ENCODE measurements at places on chromosomes 11 and 22.

DNA sequence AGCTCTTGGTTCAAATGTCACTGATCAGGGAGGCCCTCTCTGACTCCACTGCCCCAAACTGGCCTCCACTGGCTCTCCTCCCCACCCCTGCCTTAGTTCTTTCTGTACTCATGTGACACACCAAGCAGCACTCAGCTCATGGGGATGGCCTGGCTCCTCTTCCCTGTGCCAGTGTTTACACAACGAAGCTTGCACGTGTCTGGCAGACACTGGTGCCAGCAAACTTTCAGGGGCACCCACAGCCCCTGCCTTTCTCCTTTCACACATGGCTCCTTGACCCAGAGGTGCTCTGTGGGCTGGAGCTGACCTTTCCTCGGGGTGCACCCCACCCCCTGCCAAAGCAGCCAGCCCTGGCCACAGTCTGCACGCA, 37.6 kb upstream of the PARVG start:
- no peak for DNase-seq

DNA sequence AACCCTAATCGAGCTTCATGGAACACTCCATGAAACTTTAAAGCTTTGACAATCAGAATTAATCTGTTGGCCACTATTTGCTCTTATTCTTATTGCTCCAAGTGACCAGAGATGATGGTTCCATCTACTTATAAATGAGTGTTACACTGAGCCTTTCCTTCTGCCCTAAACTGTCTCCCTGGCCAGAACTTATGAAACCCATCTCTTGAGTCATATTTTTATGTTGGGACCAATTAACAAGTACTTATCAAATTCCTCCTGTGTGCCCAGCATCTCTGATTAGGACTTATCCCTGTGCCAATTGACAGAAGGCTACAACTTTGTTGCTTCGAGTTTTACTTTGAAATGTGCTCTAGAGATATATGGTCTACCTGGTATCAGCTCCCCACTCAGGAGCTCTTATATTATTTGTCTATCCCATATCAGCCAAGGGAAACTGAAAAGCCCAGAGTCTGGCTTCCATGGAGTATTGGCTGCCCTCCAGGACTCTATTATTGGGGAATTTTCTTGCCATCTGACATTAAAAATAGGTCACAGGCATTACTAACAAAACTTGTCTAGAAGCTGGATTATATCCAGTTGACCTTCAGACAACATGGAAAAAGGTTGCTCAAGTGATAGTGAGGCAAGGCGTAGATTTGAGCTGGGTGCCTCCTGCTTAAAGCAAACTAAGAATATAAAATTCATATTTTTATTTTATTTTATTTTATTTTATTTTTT, 8.8 kb downstream of the KREMEN1 start:
- DNase-seq, result no peak

DNA sequence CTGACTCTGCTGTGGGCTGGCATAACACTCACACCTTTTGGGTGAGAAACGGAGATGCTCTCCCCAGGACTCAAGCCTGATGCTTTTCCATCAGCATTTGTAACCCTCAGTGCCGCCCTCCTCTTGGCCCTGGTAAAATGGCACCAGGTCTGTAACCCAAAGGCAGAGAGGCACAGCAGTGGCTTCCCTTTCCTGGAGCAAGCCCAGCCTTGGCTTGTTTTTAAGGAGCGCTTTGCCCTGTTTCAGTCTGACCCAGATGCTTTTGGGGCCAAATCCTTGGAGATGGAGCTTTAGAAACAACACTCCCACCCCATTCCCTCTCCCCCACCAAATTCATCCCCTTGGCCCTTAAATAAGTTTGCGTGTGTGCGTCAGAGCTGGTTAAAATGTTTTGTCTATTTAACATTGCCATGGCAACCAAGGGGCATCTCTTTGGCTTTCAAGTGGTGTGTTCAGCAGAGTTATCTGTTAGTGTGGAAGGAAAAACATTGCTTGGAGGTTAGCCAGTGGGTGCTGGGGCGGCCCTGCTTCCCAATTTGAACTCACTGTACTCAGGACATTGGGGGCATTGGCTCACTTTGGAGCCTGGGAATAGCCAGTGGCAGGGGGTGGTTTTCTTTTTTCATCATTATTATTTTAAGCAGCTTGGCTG, 134.1 kb downstream of the NAV2 start:
- no peak for DNase-seq

GRCh38 chr11:106389101-106389500, 311.6 kb downstream of the AASDHPPT start:
- no peak for DNase-seq

DNA sequence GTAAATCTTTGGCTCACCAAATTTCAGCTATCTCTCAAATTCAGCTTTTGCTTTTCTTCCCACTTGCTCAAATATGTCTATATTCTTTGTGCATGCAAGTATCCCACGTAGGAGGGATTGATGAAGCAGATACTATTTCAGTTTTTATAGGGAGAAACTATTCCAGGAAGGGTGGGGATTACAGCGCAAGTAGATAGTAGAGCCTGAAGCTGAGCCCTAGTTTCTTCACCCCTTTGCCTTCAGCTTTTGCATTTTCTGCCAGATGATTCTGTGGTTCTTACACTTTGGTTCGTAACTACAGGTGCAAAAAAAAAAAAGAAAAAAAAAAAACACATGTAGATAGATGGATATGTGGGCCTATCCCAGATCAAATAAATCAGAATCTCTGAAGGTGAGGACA, 3.1 kb upstream of the ACP2 start:
- DNase-seq, result no peak

GRCh38 chr22:32127904-32128303, 31.2 kb downstream of the C22orf42 start:
- DNase-seq, result no peak

DNA sequence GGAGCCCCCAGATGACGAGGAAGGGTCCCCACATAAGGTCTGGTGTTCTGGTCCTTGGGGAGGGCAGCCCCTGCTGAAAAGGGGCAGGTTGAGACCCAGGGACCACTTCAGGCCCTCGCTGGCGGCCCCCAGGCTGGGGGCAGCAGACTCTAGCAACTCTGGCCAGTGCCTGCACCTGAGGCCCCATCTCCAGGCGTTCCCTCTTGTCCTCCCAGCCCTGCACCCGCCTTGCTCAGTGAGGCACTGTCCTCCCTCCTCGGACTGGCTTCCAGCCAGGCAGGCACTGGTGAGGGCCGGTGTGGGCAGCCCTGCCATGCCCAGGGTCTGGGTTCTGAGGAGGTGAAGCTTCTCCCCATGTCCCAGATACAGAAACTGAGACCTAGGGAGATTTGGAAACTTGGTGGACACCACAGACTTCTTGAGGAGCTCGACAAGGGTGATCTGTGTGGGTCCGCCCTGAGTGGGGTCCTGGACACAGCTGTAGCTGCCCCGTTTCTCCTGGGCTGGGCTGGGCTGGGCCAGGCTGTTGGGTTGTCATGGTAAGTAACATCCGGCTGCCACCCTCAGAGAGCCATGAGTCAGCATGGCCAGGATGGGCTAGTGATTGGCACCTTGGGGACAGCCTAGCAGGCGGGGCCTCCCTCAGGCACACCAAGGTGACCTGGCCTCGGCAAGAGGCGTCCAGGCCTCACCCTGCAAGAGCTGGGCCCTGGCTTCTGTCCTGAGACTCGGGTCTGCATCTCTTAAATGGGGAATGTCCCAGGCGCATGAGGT, 11.1 kb upstream of the PHLDA2 start:
- no peak for DNase-seq

GRCh38 chr11:17421781-17422180, 33.3 kb upstream of the KCNJ11 start:
- DNase-seq, result no peak

- peak; percentile 50 for DNase-seq
Observed at GRCh38 chr11:64037027-64037634, 1.4 kb downstream of the FLRT1 start.

- no peak for DNase-seq
Observed at GRCh38 chr11:95443386-95443785, 212.4 kb upstream of the SESN3 start.

DNA sequence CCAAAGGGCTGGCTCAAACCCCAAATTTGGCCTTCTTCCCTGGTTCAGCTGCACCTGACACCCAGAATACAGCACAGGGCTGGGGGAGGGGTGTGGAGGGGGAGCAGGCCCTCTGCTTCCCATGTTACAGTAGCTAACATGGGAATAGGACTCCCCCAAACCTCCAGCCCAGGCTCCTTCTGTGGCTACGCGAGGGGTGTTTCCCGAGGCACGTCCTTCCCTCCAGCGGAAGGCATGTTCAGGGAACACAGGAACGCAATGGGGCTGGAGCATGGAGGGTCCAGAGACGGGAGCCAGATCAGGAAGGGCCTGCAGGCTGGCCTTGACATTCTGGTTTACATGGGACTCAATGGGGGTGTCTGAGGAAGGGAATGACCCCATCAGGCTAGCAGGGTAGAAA, 11.8 kb upstream of the IGLL1 start:
- no peak for DNase-seq

- no peak for DNase-seq
Observed at GRCh38 chr11:10540546-10540914, 457 bp downstream of the RNF141 start.

DNA sequence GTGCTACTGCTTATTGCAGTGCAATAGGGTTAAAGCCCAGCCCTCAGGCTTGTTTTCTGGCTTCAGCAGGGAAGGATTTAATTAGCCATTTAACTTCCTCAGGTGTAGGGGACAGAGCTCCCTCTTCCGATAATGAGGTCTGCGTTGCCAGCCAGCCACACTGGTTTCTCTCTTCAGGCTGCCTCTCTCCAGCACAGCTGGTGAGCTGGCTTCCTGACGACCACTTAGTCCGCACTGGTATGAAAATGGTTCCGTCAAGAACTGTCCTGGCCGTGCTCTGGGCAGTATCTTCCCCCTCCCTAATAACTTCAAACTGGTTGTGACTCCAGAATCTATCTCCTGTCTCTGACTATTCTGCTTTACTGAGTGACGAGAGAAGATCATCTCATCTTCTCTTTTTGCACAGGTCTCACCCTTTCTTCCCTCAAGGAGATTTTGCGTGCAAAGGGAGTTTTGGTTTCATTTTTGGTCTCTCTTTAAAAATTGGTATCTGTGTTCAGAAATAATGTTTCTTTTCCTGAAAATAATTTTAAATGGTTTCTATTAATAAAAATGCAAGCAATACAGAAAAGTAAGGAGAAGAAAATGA, 49.2 kb downstream of the CNTN5 start:
- DNase-seq, result no peak

DNA sequence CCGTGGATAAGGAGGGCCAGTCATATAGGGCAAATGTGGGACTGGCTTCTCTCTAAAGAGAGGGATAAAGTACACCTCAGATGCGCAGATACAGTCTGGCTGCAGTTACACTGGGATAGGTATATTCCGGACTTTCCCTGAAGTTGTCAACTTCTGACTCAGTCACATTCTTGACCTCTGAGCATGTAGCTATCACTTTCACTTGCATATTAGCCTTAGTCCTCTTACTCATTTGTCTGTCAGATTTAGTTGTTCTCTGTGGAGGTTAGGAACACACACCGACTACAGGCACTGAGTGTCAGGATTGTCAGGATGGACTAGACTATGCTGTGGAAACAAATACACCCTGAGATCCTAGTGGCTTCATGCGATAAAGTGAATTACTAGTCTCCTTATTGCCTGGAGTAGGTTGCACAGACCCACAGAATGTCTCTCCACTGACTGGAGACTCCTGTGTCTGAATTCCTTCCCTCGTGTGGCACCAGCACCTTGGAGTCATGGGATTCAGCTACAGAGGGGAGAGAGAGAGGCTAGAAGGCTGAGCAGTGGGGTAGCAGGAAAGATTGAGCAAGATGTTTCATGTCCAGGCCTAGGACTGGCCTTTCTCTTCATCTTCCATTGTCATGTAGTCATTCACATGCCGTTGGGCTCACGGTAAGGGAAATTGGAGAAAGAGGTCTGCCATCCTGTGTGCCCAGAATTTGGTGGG, 654.3 kb downstream of the NTM start:
- no peak for DNase-seq

- DNase-seq, result no peak
Observed at GRCh38 chr11:77530879-77531278, 57.0 kb upstream of the PAK1 start.

DNA sequence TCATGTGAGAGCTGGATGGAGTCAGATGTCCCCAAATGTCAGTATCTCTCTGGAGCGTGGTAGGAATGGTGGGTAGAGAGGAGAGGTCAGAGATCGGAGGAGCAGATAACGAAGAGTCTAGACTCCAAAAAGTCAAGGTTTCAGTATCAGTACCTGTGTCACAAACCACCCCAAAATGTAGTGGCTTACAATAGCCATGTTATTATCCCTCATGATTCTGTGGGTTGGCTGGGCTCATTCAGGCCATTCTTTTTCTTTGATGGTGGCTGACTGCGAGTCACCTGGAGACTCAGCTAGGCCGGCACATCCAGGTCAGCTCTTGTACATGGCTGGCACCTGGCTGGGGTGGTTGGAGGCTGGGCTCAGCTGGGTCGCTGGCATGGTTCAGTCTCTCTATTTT, 7.3 kb upstream of the SSTR3 start:
- DNase-seq, result no peak

GRCh38 chr11:16841984-16842383, 103.5 kb downstream of the C11orf58 start:
- no peak for DNase-seq

DNA sequence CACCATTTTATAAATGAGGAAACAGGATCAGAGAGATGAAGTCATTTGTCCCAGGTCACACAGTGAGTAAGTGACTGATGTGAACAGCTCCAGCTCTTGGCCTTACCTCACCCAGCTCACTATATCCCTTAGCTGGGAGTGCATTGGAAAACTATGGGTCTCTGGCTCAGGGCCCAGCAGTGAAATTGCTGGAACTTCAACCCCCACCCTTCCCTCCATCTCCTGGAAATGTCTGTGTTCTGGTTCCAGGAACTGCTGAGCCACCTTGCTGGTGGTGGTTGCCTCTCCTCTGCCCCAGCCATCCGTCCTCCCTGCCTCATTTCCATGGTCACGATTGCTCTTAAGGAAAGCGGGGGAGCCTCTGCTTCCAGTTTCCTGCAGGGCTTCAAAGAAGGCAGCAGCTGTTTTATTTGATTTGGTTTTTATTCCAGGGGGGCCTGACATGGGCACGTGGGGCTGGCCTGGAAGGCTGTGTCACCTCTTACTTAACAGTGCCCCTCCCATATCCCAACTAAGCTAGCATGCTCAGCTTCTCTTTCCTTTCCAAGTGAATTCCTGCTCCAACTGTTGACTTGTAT, 46.2 kb upstream of the CSTF3 start:
- DNase-seq, result peak; percentile 32

DNA sequence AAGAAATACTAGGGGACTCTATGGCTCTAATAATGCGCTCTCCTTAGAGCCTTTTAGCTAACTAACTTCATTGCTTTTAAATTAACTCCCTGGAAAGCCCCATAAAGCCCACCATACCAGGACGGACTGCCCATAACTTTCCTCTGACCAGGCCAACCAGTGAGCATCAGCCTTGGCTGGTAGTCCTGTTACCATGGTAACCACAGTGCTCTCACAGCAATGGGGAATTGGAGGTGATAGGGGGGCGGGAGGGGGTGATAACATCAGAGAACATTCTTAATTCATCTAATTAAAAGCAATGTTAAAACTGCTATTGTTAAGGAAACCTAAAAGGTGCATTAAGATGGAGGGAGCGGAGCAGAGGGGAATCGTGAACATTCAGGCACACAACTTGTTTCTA, 27.2 kb upstream of the CHRM4 start:
- DNase-seq, result no peak

DNA sequence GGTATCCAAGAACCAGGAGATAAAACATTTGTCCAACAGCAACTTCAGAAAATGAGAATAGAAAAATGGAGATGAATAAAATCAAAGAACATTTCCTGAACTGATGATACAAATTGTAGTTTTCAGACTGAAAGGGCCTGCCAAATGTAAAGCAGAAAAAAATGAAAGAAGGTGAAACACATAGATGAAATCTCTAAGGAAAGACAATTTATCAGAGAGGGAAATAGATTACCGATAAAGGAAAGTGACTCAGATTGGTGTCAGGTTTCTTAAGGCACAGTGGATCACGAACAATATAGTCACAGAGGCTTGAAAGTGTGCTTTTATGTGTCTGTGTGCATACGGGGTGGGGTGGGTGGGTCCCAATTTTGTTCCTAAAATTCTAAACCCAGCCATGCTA, 4.1 kb upstream of the STT3A start:
- DNase-seq, result no peak
